ENCODE measurements at places on chromosomes 12 and 14. TPM values are rescaled to one million over a fixed set of nuclear protein-coding genes. Genes with fewer than 3 reads are reported as not detected.
A peak's percentile ranks its signal among the peaks of the same experiment; 100 is the strongest.

DNA sequence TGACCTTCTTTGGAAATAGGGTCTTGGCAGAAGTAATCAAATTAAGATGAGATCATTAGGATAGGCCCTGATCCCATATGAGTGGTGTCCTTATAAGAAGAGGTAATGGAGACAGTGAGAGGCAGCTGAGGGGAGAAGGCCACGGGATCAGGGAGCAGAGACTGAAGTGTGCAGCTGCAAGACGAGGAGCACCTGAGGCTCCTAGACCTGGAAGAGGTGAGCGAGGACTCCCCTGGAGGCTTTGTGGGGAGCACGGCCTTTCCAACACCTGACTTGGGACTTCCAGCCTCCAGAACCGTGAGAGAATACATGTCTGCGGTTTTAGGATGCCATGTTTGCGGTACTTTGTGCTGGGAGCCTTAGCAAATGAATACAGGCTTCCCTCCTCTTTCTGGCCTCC is 37.5 kb downstream of the LRTM2 start:
- DNase-seq = peak; percentile 15
- H3K36me3 ChIP-seq = no peaks in the 10 kb centered on the region
- H3K4me1 ChIP-seq = no peaks in the 10 kb centered on the region
- no peaks in the 10 kb centered on the region for H3K27me3 ChIP-seq
- H3K27ac ChIP-seq = no peak overlapping the region

DPPA3 gene
- 2.0 TPM for total RNA-seq

DNA sequence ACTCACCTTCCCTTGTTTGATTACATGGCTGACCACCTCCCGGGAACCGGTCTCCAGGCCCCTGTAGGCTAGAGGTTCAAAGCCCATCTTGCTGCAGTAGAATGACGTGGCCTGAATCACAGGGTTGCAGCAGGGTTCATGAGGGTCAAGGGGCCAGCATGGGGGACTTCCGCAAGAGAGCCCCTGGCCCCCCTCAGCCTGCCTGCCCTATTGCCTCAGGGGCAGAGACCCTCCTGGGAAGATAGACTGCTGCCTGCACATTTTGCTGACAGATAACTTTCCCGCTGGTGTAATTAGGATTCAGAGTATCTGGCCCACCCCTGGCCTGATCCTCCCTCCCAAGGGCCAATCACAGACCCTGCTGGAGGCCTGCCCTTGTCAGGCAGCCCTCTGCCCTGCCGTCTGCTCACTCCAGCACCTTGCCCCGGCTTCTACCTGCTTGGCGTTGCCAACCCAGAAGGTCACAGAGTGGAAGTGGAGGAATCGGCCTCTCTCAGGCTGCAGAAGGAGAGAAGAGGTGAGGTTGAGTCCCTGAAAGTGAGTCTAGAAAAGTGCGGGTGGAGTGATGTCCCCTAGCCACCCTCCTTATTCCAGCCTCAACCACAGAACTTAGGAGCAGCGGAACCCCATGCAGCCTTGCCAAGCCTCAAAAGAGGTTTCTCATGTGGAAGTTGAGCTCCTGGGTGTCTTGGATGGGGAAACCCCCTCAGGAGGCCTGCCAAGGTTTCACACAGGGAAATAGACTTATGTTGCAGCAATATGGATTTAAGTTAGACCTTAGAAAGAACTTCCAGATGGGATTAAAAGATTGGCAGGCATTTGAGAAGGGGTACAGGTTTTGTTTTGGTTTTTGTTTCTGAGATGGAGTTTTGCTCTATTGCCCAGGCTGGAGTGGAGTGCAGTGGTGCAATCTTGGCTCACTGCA is 1.1 kb downstream of the HPD start:
- H3K27ac ChIP-seq = no peak overlapping the region
- peaks cover 4% of the 10 kb centered on the region for H3K4me1 ChIP-seq
- H3K4me3 ChIP-seq = no peak overlapping the region
- H3K36me3 ChIP-seq = no peaks in the 10 kb centered on the region
- peak; percentile 37 for DNase-seq

DNA sequence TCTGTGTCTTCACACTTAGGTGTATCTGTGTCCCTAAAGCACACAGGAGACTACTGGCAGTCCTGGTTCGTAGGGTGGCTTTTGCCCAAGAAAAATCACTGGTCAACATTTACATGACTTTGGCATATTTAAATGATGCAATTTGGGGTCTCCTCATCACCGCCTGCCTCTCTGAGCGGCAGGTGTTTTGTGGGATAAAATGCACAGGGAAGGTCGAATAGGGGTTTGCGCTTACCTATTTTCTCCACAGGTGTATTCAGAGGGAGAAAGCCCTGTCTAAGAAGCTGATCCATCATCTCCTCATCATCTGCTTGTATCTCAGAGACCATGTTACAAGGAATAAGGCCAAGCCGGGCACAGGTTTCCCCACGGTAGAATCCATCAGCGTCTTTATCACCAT is 74.7 kb downstream of the PIWIL1 start:
- H3K36me3 ChIP-seq = no peaks in the 10 kb centered on the region
- no peak overlapping the region for H3K27ac ChIP-seq

- H3K27ac ChIP-seq = no peak overlapping the region
- H3K4me1 ChIP-seq = no peaks in the 10 kb centered on the region
- no peak overlapping the region for H3K4me3 ChIP-seq
- no peak for DNase-seq
- H3K36me3 ChIP-seq = peaks cover 22% of the 10 kb centered on the region
Observed at GRCh38 chr12:55702861-55703260, 4.8 kb downstream of the ITGA7 start.

ADAM21 gene
- not detected for total RNA-seq

GRCh38 chr14:105317546-105317945 is 3.0 kb downstream of the PACS2 start:
- H3K4me1 ChIP-seq = no peaks in the 10 kb centered on the region
- 0 out of 3 replicates have a peak overlapping the region, but pooled peaks have one; percentile 26 for H3K4me3 ChIP-seq
- DNase-seq = no peak
- peaks cover 2% of the 10 kb centered on the region for H3K36me3 ChIP-seq
- H3K27me3 ChIP-seq = no peaks in the 10 kb centered on the region

GRCh38 chr14:64673316-64673715 is 30.9 kb upstream of the PLEKHG3 start:
- H3K36me3 ChIP-seq = no peaks in the 10 kb centered on the region
- DNase-seq = no peak
- no peak overlapping the region for H3K27ac ChIP-seq
- no peaks in the 10 kb centered on the region for H3K4me1 ChIP-seq
- no peak overlapping the region for H3K4me3 ChIP-seq

DNA sequence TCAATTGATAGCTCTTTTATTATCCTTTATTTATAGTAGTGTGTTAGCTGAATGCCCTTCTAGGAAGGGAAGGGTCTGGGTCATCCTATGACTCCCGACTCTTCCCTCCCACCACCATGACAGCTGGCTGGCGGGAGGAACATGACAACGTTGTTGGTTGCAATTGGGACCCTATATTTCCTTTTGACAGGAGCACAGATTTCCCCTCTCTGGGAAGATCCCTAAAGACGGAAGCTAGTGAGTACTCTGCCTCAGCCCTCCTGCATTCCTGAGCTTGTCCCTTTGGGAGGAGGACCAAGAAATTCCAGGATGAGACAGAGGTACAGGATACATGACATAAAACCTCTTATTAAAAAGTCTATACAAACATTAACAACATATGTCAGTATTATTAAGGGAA is 485.4 kb downstream of the NAV3 start:
- no peaks in the 10 kb centered on the region for H3K27me3 ChIP-seq
- H3K36me3 ChIP-seq = no peaks in the 10 kb centered on the region
- H3K4me1 ChIP-seq = no peaks in the 10 kb centered on the region
- no peak overlapping the region for H3K4me3 ChIP-seq
- peak; percentile 41 for DNase-seq

DNA sequence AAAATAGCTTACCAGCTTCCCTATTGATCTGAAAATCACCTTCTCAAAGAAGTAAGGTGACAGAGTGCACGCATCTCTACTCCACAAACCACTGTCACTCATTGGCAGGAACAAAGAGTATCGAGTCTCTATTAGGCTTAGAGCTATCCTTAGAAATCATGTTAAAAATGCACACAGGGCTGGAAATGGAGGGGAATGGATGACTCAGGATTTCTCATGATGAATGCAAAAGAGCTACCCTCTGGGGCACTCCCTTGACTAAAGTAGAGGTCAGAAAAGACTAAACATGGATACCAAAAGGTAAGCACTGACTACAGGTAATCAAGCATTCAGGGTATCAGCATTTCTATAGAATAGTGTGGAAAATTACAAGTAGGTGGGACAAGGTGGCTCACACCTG is 96.1 kb upstream of the ANO4 start:
- no peaks in the 10 kb centered on the region for H3K27me3 ChIP-seq
- no peak for DNase-seq
- no peaks in the 10 kb centered on the region for H3K36me3 ChIP-seq
- H3K27ac ChIP-seq = no peak overlapping the region
- no peaks in the 10 kb centered on the region for H3K4me1 ChIP-seq

SRRM4 gene
- total RNA-seq = 1.1 TPM

- peaks cover 17% of the 10 kb centered on the region for H3K36me3 ChIP-seq
- H3K4me1 ChIP-seq = no peaks in the 10 kb centered on the region
- no peak overlapping the region for H3K4me3 ChIP-seq
- H3K27me3 ChIP-seq = no peaks in the 10 kb centered on the region
Observed at GRCh38 chr12:95181103-95181502, 36.2 kb downstream of the FGD6 start.

GRCh38 chr14:32818581-32818980 is 120.1 kb upstream of the NPAS3 start:
- no peak overlapping the region for H3K4me3 ChIP-seq
- no peaks in the 10 kb centered on the region for H3K36me3 ChIP-seq
- H3K27me3 ChIP-seq = no peaks in the 10 kb centered on the region
- H3K4me1 ChIP-seq = peaks cover 5% of the 10 kb centered on the region
- no peak overlapping the region for H3K27ac ChIP-seq
- no peak for DNase-seq

KNTC1 gene
- total RNA-seq = 71.3 TPM

DNA sequence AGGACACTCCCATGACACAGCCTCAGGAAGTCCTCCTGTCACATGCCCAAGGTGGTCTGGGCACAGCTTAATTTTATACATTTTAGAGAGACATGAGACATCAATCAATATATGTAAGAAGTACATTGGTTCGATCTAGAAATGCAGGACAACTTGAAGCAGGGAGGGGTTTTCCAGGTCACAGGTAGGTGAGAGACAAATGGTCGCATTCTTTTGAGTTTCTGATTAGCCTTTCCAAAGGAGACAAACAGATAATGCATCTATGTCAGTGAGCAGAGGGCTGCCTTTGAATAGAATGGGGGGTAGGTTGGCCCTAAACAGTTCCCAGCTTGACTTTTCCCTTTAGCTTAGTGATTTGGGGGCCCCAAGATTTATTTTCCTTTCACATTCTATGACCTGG is 2.5 kb downstream of the HSPB8 start:
- H3K27ac ChIP-seq = no peak overlapping the region
- no peaks in the 10 kb centered on the region for H3K36me3 ChIP-seq
- peaks cover 3% of the 10 kb centered on the region for H3K4me1 ChIP-seq
- H3K4me3 ChIP-seq = peak overlapping the region; percentile 40
- DNase-seq = no peak
- no peaks in the 10 kb centered on the region for H3K27me3 ChIP-seq

VAMP1 gene
- total RNA-seq = 10.3 TPM

SDSL gene
- 0.46 TPM for total RNA-seq

GRCh38 chr12:51496895-51497294 is 72.3 kb downstream of the SLC4A8 start:
- DNase-seq = no peak
- no peaks in the 10 kb centered on the region for H3K4me1 ChIP-seq

- no peak overlapping the region for H3K4me3 ChIP-seq
- peaks cover 3% of the 10 kb centered on the region for H3K4me1 ChIP-seq
- H3K36me3 ChIP-seq = peaks cover 3% of the 10 kb centered on the region
- H3K27me3 ChIP-seq = no peaks in the 10 kb centered on the region
- no peak for DNase-seq
Observed at GRCh38 chr12:124543052-124543589, 24.3 kb downstream of the NCOR2 start.
